ENCODE measurements at places on chromosomes 4 and X.

DNA sequence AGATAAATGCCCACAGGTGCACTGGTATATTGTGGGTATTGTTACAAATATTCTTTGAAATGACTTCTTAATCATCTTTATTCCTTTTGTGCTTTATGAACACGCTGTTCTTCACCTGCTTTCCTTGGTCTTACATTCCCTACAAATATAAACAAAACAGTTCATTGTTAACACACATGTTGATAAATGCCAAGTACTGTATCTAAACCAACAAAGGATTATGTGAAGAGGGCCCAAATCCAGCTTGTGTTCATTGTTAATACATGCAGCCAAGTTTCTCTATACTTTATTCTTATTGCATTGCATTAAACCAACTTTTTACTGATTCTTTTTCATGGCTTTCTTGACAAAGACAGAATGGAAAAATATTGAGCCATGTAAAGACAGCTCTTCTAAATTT lies 42.8 kb downstream of the AREG start:
- DNase-seq: peak; percentile 22

DNA sequence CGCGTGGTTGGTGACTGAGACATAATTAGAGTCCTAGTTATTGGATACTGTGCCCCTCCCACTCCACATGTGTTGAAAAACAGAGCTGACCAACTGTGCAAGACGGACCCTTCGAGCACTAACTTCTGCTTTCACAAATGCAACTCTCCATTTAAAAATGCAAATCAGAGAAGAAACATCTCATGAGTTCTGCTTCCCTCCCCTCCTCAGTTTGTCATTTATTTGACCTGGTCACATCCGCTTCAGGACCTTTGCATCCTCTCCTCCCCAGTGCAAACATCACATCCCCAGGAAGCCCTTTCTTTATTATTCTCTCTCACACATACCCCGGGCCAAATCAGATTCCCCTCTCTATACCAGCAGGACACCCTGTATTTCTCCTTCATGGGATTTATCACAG lies 38.1 kb upstream of the NOCT start:
- DNase-seq: no peak

- DNase-seq: peak; percentile 48
Measured at GRCh38 chrX:153763989-153764755, at the start of gene PLXNB3. Gene PLXNB3 (plus strand): TSS chrX:153764249. CDS start chrX:153765536, 1,287 bp downstream.

- DNase-seq: no peak
Measured at GRCh38 chr4:110978761-110979160, 355.9 kb upstream of the PITX2 start.

DNA sequence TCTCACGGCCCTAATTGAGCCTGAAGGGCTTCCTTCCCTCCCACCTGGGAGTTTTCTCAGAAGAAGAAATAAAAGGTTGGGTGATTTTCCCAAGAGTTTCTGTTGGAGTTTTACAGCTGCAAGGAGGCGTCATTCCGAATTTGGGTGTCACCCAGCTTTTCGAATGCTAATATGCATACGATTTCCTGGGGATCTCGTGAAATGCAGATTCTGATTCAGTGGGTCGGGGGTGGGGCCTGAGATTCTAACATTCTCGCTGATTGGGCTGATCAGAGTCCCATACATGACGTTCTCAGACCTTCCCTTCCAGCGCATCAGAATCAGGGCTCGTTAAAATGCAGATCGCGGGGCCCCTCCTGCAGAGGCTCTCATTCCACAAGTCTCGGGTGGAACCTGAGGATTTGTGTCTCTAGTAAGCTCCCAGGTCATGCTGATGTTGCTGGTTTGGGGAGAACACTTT lies 125.8 kb upstream of the STX18 start:
- DNase-seq: no peak

DNA sequence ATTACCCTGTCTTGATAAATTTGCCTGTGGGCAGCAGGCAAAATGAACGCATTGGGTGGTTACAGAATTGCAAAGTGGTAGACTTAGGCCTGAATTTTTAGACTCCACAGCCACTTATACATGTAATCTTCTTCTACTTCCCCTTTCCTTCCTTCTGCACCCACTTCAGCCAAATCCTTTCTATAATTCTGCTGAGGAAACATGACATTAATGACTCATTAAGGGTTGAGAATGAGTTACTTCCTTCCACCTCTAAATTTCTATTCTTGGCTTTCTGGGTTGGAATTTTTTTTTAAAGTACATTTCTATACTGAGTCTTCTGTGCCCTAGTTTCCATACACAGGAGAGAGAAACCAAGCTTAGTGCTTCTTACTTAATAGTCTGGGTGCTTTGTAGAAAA lies 10.1 kb downstream of the PAPSS1 start:
- no peak for DNase-seq

DNA sequence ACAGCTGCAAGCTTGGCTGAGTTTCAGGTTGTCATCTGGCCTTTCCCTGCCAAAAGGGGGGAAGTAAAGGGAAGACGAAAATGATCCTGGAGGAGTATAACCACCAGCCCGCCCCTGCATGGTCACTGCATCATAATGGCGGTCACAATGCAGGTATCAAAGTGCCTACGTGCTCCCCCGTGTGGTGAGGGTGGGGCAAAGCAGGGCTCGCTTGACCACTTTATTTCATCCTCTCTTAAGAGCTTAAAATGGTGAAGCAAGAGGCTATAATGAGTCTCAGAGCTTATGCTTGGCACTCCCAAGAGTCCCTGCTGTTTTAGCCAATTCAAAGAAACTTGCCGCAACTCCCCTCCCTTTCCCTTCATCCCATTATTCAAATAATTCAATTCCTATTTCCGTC lies 105.6 kb downstream of the APOOL start:
- DNase-seq: no peak

DNA sequence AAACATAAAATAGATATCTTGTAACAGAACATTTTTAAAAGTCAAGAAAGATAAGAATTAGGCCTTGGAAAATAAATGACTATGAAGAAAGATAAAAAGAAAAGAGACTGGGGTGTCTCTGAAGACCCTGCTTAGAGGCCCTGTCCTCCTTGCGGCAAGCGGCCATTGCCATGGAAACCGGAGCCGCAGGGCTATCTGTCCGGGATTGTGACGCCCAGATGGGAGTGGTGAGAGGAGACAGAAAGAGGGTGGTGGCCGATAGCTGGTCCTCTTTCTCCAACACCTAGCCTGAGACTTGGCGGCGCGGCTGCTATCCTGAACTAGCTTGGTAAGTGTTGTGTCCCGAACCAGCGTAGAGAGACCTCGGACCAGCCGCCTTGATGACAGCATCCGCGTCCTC lies at the start of gene DUSP21:
DUSP21 (plus strand) TSS at position 269 of the 400 bp plus-strand sequence; CDS start at position 381, 112 bp downstream.
- no peak for DNase-seq

DNA sequence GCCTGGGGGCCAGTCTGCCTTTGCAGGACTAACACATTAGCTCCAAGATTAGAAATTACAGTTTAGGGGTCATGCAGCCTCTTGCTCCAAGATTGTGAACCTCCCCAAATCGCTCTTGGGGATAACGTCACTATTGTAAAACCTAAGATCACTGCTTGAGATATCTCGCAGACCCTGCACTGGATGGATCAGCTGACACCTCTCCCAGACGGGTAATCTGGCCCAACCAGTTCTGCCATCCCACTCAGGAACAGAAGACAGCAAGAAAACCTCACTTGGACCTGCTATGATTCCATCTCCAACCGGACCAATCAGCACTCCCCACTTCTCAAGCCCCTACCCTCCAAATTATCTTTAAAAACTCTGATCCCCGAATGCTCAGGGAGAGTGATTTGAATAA lies 431.2 kb downstream of the GPM6A start:
- no peak for DNase-seq

DNA sequence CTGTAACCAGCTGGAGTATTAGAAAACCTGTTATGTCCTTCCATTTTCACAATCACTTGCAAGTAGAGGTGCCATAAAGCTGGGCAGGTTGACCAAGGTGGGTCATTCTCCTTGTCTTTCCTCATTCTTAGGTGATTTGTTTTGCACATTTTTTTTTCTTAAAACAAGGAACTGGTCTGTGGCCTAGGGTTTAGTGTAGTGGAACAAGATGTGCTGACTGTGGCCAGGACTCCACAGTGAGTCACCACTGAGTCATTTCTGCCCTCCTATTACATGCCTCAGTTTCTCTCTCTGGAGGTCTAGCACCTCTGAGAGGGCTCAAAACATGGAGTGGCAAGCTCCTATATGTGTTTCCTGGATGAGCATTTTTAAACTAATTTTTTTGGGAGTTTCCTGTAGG lies 355.9 kb downstream of the GPM6A start:
- DNase-seq: no peak

- no peak for DNase-seq
Measured at GRCh38 chrX:41096339-41096955, 11.2 kb downstream of the USP9X start.

GRCh38 chrX:37812110-37812509 lies 32.3 kb downstream of the CYBB start:
- DNase-seq: no peak

- DNase-seq: no peak
Measured at GRCh38 chr4:42306221-42307109, 90.8 kb upstream of the SHISA3 start.

DNA sequence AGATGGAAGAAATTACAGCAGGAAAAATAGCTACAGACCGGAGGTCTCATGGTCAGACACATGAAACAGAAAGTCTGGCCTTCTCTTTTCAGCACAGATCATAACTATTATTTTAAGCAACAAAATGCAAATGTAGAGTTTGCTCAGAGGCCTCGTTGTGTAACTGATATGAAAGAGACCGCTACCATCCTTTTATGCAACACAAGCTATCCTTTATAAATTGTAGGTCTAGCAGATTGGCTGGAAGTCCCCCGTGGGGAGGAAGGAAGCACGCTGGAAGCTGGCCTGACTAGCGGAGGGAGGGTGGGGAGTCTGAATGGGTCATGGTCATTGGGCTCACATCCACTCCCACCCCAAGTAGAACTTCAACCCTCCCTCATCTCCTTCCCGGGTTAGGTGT lies 27.7 kb downstream of the DMP1 start:
- DNase-seq: no peak

- no peak for DNase-seq
Measured at GRCh38 chr4:3128058-3128457, 53.6 kb downstream of the HTT start.

GRCh38 chr4:24516926-24517325 lies 67.4 kb downstream of the DHX15 start:
- DNase-seq: no peak

GRCh38 chrX:105647749-105648148 lies 174.6 kb upstream of the NRK start:
- DNase-seq: no peak

DNA sequence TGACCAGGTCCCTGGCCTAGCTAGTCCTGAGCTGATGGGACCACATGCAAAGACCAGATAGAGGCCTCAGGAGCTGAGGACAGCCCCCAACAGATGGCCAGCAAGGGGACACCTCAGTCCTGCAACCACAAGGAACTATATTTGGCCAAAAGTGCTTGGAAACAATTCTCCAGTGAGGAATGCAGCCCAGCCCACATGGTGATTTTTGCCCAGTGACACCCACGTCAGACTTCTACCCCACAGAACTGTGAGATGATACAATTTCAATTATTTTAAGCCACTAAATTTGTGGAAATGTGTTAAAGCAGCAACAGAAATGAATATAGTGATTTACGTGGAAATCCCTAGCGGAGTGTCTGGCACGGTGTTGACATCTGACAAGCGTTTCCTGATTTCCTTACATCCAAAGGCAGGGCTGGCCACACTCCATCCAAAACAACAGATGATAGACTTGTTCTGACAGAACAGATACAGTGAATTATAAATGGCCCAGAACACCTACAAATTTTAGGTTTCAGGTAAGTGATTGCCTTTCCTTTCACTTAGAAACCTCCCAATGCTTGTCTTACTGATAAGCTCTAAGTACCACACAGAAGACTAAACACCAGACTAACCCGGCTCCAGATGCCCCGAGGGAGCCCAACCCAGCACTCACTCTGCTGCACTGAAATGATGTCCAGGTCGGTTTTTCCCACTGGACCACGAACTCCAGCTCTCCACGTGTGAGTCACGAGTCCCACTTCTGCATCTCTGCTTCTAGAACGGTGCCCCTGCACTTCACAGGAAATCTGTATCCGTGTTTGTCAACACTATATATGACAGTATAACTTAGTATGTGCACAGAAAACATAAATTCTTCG lies 5.8 kb downstream of the AFAP1 start:
- no peak for DNase-seq

- no peak for DNase-seq
Measured at GRCh38 chrX:10016519-10017132, 49.5 kb downstream of the CLDN34 start.

DNA sequence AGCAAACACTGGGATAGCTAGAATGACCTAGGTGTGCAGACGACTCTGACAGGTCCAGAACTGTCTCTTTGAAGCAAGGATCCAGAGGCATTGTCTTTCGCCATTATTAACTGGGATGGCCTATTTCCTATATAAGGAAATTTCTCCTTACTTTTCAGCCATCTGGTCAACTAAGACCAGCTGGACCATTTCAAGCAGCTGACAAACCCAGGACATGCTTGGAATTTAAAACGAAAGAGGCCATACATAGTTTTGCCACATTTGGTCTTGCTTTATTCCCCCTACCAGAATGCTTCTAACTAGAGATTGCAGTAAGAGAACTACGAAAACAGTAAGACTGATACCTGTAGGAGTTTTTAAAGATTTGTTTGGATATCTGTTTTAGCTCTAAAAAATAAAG lies 87.0 kb downstream of the GLRA2 start:
- no peak for DNase-seq

DNA sequence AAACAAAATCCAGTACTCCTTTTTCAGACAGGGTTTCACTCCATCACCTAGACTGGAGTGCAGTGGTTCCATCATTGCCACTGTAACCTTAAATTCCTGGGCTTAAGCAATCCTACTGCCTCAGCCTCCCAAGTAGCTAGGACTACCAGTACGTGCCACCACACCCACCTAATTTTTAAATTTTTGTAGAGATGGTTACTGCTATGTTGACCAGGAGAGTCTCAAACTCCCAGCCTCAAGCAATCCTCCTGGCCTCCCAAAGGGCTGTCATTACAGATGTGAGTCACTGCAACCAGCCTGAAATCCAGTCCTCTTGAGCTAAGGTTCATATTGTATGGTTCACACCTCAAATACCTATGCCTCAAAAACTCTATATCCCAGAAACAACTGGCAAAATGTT lies 22.4 kb downstream of the ANKRD17 start:
- no peak for DNase-seq

GRCh38 chr4:145351922-145352321 lies 129.7 kb upstream of the SMAD1 start:
- no peak for DNase-seq

- DNase-seq: no peak
Measured at GRCh38 chr4:80678413-80678812, 342.9 kb downstream of the CFAP299 start.

- DNase-seq: no peak
Measured at GRCh38 chr4:105181259-105181658, 34.6 kb downstream of the TET2 start.

Measured in NCI-H510A treated with DMSO at 0.1 percent for 48 hours (cell line).